ENCODE measurements at places on chromosomes 2 and 18.
A peak's percentile ranks its signal among the peaks of the same experiment; 100 is the strongest.

GRCh38 chr18:59455728-59456276 is 96.7 kb upstream of the LMAN1 start:
- DNase-seq: no peak

DNA sequence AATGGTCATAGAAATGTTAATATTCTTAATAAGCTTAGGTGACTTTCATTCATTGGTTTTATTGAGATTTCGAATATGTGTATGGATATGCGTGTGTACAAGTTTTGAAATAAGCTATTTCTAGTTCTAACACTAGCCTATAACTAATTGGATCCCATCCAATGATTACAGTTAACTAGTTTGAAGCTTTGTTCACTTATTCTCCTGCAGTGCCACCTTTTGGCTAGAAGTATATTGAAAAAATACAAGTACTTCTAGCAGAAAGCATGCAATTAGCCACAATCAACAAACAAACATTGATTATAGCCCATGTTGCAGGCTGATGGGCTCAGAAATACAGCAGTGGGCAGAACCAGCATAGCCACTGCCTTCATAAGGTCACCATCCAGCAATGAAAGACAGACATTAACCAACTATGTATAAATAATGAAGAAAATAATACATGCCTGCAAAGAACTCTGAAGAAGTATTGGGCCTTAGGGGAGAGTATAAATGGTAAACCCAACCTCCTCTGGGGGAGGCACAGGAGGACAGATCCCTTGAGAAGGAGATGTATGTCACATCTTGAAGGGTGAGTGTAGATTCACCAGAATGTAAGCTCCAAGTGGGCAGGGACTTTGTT is 5.1 kb upstream of the PIEZO2 start:
- peak; percentile 5 for DNase-seq

- no peak for DNase-seq
Measured at GRCh38 chr2:78065366-78065765, 543.2 kb upstream of the LRRTM4 start.

DNA sequence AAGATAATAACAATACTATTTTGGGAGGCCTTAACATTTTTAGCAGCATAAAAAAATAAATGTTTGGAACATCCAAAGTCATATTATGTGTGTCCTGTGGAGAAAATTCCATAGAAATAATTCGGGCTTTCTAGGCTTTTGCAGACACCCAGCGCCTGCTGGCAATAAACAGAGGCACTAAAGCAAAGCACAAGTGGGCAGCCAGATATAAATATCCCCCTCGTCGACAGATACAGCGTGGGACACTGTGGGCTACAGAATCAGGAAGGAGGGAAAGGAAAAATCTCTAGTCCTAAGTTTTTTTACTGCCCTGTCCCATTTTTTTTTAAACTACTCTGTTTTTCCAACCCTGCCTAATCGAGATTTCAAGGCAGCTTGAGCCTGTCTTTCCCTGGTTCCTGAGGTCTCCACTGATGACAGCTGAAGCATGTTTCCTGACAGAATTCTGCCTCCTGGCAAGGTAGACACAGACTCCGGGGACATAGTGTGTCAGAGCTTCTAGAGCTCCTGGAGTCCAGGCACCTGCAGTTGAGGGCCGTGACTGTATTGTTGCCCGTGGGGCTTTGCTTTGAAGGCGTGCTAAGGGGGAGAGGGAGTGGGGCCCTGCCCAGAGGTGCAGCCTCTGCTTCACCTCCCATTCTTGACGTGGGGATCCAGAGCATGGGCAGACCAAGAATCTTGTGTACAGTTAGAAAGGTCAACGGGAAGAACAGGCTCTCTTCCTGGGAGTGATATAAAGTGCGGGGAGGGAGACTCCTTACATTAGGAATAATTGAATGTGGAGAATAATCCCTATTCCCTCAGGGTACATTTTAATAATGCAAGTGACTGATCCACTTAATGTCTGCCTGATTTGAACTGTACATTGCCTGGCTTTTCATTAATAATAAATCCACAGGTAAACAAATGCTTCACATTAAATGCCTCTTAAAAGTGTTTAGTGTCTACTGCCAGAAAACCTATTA is 232.3 kb downstream of the DCC start:
- no peak for DNase-seq

GRCh38 chr2:233384015-233384414 is 29.7 kb downstream of the DGKD start:
- DNase-seq: no peak

GRCh38 chr2:228987441-228988155 is 283.5 kb downstream of the PID1 start:
- no peak for DNase-seq

- DNase-seq: peak; percentile 7
Measured at GRCh38 chr18:46393230-46393629, 263.8 kb downstream of the LOXHD1 start.

DNA sequence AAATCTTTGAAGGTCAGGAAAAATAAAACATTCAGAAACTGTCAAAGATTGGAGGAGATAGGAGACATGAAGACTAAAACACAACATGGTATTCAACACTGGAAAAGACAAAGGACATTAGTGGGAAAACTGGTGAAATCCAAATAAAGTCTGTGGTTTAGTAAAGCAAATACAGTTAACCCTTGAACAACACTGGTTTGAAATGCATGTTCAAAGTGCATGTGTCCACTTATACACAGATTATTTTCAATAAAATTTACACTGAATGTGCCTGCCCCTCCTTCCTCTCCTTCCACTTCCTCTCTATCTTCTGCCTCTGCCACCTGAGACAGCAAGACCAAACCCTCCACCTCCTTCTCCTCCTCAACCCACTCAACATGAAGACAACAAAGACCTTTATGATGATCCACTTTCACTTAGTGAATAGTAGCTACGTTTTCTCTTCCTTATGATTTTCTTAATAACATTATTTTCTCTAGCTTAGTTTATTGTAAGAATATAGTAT is 14.5 kb downstream of the OLA1 start:
- DNase-seq: no peak

GRCh38 chr2:26212011-26212410 is 32.4 kb downstream of the HADHA start:
- no peak for DNase-seq

- no peak for DNase-seq
Measured at GRCh38 chr2:148162871-148163270, 142.0 kb downstream of the MBD5 start.

DNA sequence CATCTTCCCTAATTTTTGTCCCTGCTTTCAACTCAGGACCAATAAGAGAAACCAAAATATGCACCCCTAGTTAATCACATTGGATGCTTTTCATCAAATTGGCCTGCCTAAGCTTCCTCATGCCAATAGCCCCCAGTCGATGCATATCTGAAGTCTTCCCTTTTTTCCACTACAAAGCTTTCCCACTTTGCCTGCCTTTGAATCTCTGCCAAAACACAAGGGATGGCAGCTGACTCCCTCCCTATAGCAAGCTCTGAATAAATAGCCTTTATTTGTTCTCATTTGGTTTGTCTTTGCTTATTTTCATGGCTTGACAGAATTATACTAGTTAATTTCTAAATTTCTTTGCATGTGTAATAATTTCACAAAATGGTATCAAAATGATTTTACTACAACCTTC is 621.2 kb downstream of the MBD2 start:
- no peak for DNase-seq

DNA sequence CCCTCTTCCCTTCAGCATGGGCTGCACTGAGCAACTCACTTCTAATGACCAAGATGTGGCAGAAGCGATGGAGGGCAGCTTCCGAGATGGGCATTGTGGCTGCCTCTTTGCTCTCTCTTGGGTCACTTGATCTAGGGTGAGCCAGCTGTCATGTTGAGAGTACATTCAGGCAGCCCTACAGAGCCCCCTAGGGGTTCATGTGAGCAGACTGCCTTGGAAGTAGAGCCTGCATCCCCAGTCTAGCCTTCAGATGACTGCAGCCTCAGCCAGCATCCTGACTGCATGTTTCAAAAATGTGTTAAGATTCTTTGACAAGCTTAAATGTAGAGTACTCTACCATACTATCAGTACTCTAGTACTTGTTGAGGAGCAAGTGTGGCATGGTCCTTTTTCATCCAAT is 143.9 kb downstream of the NCK2 start:
- DNase-seq: no peak

DNA sequence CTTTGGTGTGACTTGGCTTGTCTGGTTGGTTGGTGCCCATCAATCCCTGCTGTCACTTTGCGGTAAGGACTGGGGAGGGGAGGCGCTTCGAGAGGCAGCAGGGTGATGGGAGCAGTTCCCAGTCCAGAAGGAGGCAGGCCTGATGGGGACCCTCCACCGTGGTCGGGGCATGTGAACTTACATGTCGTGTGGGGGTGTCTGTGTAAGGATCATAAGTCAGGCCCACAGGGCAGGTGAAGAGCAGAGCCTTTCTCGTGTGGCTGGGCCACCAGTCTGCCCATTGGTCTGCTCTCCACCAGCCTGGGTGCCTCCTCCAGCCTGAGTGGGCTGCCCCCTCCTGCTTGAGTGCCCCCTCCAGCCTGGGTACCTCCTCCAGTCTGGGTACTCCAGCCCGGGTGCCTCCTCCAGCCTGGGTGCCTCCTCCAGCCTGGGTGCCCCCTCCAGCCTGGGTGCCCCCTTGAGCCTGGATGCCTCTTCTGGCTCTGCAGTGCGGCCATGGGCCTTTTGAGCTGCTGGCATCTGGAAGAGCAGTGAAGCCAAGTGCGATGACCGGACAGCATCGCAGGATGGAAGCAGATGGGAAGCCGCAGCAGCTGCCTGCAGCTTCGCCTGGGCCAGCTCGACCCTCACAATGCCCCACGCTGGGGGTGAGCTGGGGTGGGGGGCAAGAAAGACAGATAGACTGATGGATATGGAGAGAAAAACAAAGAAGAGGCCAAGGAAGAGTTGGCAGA is 25.0 kb downstream of the ATOH8 start:
- no peak for DNase-seq

- DNase-seq: no peak
Measured at GRCh38 chr2:23941644-23942043, 1.4 kb downstream of the UBXN2A start.

DNA sequence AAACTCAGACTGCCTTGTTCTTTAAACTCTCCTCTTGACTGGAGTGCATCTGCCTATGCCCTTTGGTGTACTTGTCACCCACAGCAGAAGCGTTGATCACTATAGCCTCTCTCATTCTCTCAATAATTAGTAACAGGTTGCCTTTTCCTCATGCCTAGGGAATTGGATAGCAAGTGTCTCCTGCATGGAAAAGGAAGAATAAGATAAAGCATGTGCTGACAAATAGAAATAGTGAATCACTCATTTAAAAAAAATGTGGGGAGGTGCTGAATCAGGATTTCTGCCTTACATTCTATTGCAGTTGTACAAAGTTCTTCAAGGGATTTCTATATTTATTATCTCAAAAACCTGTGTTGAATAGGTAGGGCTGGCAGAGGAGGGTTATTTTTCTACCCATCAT is 323.0 kb downstream of the TXNL1 start:
- no peak for DNase-seq

DNA sequence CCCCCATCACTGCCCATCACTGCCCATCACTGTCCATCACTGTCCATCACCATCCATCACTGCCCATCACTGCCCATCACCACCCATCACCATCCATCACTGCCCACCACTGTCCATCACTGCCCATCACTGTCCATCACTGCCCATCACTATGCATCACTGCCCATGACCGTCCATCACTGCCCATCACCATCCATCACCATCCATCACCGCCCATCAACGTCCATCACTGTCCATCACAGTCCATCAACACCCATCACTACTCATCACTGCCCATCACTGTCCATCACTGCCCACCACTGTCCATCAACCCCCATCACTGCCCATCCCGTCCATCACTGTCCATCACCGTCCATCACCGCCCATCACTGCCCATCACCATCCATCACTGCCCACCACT is 57.8 kb upstream of the OTOS start:
- DNase-seq: no peak

DNA sequence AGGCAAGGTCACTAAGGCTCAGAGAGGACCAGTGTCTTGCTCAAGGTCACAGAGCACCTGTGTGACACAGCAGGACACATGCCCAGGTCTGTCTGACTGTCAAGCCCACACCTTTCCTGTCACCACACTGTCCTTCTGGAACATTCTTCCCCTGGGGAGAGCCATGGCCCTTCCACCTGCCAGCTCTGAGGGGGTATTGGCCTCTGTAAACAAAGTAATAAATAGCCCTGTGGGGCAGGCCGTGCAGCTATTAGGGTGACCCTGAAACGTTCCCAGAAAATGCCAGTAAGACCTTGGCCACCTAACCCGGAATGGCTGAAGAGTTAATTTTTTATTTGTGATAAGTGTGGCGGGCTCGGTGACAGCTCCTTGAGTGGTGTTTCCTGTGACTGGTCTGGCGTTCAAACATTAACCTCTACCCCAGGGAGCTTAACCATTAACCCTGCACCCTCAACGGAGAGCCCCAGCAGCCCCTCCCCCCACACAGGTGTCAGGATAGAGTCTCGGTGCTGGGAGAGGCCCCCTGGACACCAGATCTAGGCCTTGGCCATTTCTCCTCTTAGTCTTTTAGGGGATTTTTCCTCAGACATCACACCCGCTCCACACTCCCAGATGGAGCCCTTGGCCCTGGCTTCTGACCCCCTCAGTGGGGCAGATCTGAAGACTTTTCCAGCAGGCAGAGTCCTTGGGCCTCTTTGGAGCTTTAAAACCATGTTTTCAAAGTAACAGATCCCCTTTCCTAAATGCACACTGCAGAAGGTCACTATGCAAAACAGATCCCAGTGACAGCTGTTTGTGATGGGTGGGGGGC is 36.6 kb downstream of the SCTR start:
- no peak for DNase-seq

GRCh38 chr2:62473246-62473827 is 32.7 kb downstream of the TMEM17 start:
- DNase-seq: no peak

DNA sequence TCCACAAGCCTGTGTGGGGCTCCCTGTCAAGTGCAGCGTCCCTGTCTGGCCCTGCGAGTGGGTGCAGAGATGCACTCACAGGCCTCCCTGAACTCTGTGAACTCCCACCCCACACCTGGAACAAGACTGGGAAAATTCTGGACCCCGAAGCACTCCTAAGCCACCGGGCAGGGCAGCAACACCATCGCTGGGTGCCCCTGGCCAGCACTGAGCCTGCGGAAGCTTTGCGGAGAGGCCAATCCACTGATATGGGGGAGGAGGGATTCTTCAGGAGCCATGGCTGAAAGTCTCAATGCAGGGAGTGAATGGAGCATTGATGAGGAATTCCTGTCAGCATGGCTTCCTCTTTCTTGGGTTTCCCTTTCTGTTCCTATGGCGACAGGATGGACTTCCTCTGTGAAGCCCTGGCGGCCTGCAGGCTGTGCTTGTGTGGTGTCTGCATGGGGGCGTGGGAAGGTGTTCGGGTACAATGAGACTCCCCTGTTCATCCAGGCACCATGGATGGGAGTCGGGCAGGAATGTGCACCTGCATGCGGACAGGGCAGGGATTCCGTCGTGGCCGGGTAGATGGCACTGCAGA is 15.1 kb downstream of the TRIB2 start:
- no peak for DNase-seq

- DNase-seq: no peak
Measured at GRCh38 chr2:168165397-168165796, 82.0 kb downstream of the STK39 start.
